ENCODE measurements at places on chromosomes 4 and X.

- DNase-seq = no peak
Measured at GRCh38 chr4:37139987-37140386, 104.6 kb upstream of the NWD2 start.

- no peak for DNase-seq
Measured at GRCh38 chrX:1507511-1508463, 29.2 kb downstream of the P2RY8 start.

GRCh38 chrX:41086627-41086932 lies 1.3 kb downstream of the USP9X start:
- DNase-seq = peak; percentile 27

DNA sequence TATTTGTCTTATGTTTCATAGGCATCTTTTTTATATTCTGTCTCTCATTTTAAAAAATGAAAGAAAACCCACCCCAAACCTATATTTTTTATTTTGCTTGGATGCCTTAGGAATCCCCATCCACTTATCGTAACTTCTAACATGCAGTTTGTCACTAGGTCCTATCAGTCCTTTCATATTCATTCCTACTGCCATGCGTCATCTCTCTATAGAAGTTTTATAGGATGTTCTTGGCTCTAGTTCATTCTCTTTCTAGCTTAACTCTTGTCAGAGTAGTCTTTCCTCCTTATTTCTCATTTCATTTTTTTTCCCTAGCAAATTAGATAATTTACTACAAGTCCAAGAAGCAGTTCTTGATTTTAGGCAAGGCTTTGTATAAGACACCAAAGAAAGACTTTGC lies 92.7 kb downstream of the LARP1B start:
- DNase-seq = no peak

DNA sequence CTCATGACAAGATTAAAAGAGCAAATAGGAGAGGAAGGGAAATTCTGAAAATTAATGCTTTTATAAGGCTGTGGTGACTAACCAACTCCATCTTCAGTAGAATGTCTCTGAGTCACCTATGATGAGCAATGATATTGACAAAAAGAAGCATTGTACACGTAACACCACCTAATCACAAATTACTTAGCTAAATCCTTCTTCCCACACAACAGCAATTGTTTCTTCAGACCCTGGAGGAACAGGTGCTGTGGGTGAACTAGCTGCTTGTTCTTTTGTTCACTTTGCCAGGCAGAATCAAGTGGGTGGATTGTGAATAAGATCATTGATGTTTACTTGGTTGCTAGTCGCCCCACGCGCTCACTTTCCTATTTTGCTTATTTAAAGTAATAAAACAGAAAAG lies 315.5 kb downstream of the CAMK2D start:
- DNase-seq = no peak

- no peak for DNase-seq
Measured at GRCh38 chr4:43379016-43379415, 486.5 kb downstream of the GRXCR1 start.

GRCh38 chrX:23505531-23506303 lies 161.6 kb upstream of the PRDX4 start:
- DNase-seq = no peak

DNA sequence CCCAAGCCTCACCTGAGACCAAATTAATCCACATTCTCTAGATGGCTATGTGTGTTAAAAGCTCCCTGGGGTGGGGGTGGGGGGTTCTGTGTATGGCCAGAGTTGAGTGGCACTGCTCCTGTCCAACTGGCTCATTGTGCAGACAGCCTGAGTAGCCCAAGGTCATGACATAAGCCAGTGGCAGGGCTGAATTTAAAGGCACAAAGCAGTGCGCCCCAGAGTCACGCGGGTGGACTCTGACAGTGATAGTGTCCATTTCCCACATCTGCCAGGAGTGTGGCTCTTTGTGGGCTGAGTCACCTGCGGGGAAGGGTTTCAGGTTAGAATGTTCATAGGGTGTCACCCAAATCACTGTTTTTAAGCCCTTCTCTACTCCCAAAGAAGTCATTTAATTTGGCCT lies 45.4 kb downstream of the SCD5 start:
- no peak for DNase-seq

GRCh38 chr4:168724686-168725411 lies 228.0 kb downstream of the PALLD start:
- no peak for DNase-seq

GRCh38 chrX:133771086-133771646 lies 214.2 kb downstream of the GPC3 start:
- DNase-seq = no peak

DNA sequence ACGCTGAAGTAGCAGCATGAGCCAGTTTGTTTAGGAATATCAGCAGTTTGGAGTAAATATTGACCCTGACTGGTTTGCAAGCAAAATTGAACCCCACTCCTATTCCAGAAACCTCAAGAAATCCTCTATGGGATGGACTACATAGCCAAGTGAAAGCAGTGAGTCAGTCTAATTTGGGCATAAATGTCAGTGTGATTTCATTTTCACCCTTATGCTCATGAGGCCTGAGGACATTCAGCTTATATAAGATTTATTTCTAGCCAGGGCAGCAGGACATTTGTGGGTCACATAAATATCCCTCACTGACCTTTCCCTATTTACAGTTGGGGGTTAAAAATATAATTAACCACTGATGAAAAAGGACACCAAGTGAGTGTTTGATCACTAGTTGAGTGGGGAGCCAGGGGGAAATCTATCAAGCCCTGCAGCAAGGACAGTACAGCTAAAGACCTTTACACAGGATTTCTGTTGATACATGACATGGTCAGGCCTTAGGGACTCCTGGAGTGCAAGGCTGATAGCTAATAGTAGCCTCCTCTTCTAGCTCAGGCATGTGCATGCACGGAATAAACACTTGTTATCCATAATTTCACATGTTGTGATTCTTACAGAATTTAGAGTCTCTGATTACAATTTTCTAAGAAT lies 996.9 kb upstream of the GRIA3 start:
- DNase-seq = no peak

GRCh38 chr4:151129796-151130195 lies 30.4 kb downstream of the RPS3A start:
- no peak for DNase-seq

GRCh38 chrX:8313844-8314243 lies 142.8 kb upstream of the VCX2 start:
- DNase-seq = no peak

GRCh38 chr4:99002279-99002678 lies 6.8 kb downstream of the METAP1 start:
- DNase-seq = no peak

DNA sequence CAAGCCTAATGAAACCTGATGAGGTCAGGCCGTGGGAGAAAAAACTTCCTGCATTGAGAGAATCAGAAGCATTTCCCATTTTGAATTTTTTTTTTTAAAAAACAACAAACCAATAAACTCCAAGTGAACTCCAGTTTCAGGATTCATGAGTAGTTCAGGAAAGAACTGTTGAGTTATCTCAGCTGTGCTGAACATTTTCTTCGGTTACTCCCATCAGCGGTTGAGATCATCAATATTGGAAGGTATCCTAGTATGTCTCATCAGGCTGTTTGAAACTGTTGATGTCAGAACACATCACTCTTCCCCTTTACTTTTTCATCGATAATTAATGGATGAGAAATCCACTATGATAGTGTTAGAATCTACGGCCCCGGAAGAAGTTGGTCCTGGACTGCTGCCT lies 82.4 kb upstream of the ADGRG2 start:
- no peak for DNase-seq

DNA sequence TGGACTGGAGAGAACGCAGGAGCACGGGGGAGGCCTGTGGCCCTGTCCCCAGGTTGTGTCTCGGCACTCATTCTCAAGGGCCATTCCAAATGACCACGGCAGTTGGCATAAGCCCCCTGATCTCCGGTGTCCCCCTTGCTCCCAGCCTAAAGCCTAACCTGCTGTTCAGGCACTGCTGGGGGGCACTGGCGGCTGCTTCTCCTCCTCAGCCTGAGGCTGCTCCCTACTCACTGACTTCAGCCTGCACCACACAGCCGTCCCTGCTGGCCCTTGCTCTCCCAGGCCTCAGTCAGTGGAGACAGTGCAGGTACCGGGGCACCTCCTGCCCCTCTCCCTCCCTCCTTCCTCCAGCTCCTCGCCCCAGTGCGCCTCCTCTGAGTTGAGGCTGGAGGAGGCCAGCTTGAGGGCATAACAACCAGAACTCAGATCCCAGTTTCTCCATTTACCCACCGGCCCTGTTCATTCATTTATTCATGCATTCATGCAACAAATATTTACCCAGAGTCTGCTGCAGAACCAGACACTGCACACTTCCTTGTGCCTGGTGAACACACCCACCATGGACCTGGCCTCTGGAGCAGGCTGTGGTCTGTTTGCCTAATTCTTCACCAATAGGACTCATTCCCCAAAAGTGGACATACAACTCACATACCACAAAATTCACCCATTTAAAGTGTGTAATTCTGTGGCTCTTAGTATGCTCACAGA lies 65.0 kb downstream of the CPZ start:
- no peak for DNase-seq

DNA sequence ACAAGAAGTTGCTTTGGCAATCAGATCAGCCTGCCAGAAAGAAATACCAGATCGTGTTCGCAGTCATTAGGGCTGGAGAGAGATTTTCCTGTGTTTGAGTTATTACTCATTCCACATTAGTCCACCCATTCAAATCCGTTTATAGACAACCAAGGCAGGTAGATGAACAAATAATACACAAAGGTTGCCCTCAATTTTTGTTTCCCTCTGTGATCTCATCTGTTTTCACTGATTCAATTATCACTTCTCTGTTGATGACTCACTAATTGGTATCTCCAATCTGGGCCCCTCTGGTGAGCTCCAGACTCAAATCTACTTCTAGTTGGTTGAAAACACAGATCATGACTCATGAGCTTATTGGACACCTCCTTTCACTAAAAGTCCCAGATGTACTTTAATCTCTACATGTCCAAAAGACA lies 54.5 kb downstream of the CHM start:
- peak; percentile 25 for DNase-seq

GRCh38 chr4:31741326-31741725 lies 1021.2 kb downstream of the PCDH7 start:
- no peak for DNase-seq

- DNase-seq = no peak
Measured at GRCh38 chrX:123704781-123705180, 28.1 kb downstream of the THOC2 start.

DNA sequence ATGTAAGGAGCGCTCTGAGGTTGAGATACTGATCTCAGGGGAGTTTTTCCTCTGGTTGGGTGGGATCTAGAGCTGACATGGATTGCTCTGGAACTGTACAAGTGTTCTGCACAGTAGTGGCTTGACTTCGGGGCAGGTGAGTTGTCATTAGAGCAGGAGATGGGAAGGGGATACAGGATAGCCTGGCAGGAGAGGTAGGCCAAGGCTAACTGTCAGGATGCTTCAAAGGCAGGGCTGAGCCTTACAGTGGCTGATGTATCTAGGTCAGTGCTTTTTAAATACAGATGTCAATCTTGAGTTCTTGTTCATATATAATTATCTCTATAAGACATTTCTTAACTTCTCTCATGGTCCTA lies 43.5 kb upstream of the RELL1 start:
- no peak for DNase-seq

- no peak for DNase-seq
Measured at GRCh38 chrX:10047631-10048030, 80.5 kb downstream of the CLDN34 start.

DNA sequence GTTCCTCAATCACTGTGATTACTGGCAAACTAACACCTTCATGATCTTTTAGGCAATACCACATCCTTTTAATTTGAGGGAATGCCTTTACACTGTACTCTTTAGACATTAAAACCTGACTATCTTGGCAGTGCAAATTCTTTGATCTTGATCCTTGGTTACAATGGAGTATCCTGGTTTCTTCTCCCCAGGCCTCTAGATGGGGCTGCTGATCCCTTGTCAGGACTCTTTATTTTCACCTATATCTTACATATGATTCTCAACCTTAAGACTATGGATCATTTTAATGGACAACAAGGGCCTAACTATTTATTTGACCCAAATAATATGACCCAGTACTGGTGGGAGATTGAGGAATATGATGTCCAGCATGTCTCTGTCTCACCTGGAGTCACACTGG lies 1005.5 kb upstream of the INTU start:
- no peak for DNase-seq

Measured in AG20443 (cell line).